Central memory CD8-positive, alpha-beta T cell (primary cell): ENCODE measurements at places on chromosomes 4 and X.

GRCh38 chrX:1103360-1103759 lies 109.1 kb downstream of the CRLF2 start:
- no peak for DNase-seq

GRCh38 chr4:153765894-153766293 lies 6.1 kb upstream of the RNF175 start:
- DNase-seq: no peak

- DNase-seq: no peak
These were observed 1047.6 kb downstream of the TECRL start for GRCh38 chr4:63361628-63362027.

- DNase-seq: no peak
These were observed 15.8 kb downstream of the SORBS2 start for GRCh38 chr4:185796176-185796575.

DNA sequence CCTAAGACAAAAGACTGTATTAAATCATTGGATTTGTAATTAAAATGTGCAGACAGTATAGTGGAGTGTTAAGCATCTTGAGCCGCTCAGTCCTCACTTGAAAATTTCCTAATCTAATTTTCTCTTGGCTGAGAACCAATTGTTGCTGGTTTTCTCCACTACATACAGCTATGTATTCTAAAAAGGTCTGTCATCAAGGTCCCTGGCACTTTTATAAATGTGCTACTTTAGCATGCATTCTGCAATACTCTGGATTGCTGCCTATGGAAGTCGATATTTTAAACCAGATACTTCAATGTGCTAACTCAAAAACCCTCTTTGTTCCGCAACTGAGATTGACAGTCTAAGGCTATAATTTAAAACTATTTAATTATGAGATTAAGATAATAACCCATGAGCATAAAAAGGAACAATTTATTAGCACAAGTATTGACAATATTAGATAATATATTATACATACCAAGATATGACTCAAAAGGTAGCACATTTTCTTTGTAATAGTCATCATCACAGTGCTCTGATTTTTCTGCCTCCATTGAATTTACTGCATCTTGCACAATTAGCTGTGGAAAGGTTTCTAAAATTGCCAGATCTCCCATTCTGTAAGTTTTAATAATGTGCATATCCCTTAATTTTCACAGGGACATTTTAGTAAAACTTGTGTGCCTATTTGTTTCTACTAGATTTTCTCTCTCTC lies 815.1 kb downstream of the ADGRL3 start:
- no peak for DNase-seq

GRCh38 chrX:1491851-1492349 lies 39.2 kb upstream of the ASMTL start:
- peak; percentile 73 for DNase-seq
